Activated CD4-positive, alpha-beta T cell treated with anti-CD3 and anti-CD28 coated beads, Interleukin-2, amount 10 ng/mL, durations not matched to agents 7 days and 5 days (primary cell): ENCODE measurements at places on chromosomes 1 and 21.

GRCh38 chr1:27111626-27112573 lies 43.0 kb downstream of the SLC9A1 start:
- DNase-seq = peak; percentile 77
- H3K36me3 ChIP-seq = peaks cover 17% of the 10 kb centered on the region
- peaks cover 59% of the 10 kb centered on the region for H3K4me1 ChIP-seq
- no peaks in the 10 kb centered on the region for H3K27me3 ChIP-seq

- H3K36me3 ChIP-seq = no peaks in the 10 kb centered on the region
- H3K27ac ChIP-seq = no peak overlapping the region
- H3K27me3 ChIP-seq = no peaks in the 10 kb centered on the region
- H3K4me3 ChIP-seq = no peak overlapping the region
- DNase-seq = no peak
Measured at GRCh38 chr1:221117133-221117532, 237.9 kb downstream of the HLX start.

- H3K36me3 ChIP-seq = no peaks in the 10 kb centered on the region
- no peak overlapping the region for H3K27ac ChIP-seq
- no peaks in the 10 kb centered on the region for H3K27me3 ChIP-seq
- no peak for DNase-seq
- H3K4me3 ChIP-seq = no peak overlapping the region
Measured at GRCh38 chr1:53122961-53123413, 19.5 kb downstream of the SLC1A7 start.

GRCh38 chr21:14716761-14717396 lies 170.8 kb upstream of the SAMSN1 start:
- no peak overlapping the region for H3K4me3 ChIP-seq
- DNase-seq = no peak
- no peaks in the 10 kb centered on the region for H3K36me3 ChIP-seq
- H3K27ac ChIP-seq = no peak overlapping the region
- H3K4me1 ChIP-seq = peaks cover 2% of the 10 kb centered on the region

DNA sequence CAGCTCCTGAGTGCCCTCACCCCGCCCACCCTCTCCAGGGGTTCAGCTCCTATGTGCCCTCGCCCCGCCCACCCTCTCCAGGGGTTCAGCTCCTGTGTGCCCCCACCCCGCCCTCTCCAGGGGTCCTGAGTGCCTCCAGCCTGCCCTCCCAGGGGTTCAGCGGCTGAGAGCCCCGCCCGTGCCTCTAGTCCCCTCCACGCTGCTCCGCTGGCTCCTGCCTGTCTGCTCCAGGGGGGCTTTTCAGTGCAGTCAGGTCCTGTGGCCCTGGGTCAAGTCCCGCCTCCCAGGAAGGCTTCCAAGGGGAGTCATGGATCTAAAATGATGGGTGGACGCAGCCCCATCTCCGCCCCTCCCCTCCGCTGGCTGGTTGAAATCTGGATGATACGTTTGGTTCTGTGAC lies 33.8 kb downstream of the SLX9 start:
- H3K27ac ChIP-seq = no peak overlapping the region
- DNase-seq = no peak
- no peak overlapping the region for H3K4me3 ChIP-seq
- peaks cover 4% of the 10 kb centered on the region for H3K36me3 ChIP-seq

DNA sequence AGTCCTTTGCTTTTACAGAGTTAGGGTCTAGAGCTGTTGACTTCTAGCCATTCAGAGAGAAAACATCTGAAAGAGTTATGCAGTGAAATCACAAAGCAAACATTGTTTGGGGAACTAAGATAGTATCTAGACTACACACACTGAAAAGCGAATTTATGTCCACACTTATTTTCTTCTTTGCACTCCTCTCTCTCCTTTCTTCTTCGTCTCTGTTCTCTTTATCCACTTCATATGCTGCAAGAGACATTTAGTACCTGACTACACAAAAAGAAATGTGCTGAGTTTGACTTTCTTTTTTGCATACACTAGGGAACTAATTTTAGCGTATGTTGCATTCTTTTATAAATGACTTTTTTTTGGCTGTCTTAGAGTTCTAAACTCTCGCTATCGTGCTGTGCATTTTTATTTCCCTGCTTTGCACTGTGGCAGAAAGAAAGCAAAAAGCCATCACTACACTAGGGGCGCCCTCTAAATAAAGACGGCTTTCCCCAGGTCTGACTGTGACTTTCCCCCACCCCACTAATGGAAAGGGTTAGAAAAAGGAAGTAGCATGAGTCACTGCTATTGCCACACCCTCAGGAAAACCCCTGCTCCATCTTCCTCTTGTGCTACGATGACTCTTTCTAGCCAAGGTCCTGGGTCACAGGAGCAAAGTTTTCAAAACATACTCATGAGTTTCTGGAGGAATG lies 65.7 kb downstream of the MAP3K7CL start:
- peak overlapping the region; percentile 74 for H3K27ac ChIP-seq
- peak overlapping the region; percentile 31 for H3K4me3 ChIP-seq
- peak; percentile 59 for DNase-seq
- peaks cover 20% of the 10 kb centered on the region for H3K36me3 ChIP-seq
- peaks cover 1% of the 10 kb centered on the region for H3K27me3 ChIP-seq

DNA sequence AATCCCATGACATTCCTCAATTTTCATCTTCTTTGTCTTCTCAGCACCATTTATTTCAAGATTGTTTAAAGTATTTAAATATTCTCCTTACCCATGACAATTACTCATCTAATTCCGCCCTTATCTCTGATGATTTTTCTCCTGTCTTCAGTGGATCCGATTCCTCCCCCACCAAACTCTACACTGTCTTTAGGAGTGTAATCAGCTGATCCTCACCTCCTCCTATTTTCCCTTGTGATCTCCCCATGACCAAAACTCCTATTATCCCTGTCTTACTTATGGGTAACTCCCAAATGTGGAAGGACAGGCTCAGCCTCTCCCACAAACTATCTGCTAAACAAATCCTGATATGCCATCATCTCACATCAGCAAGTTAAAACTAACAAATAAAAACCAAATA lies 335.3 kb upstream of the RUNX1 start:
- DNase-seq = no peak
- H3K4me1 ChIP-seq = no peaks in the 10 kb centered on the region
- H3K27ac ChIP-seq = no peak overlapping the region
- H3K27me3 ChIP-seq = peaks cover 7% of the 10 kb centered on the region

GRCh38 chr1:208652296-208653160 lies 408.3 kb upstream of the PLXNA2 start:
- no peak overlapping the region for H3K4me3 ChIP-seq
- H3K36me3 ChIP-seq = no peaks in the 10 kb centered on the region

GRCh38 chr1:118160806-118161205 lies 24.2 kb downstream of the SPAG17 start:
- no peak overlapping the region for H3K27ac ChIP-seq
- DNase-seq = no peak
- H3K27me3 ChIP-seq = no peaks in the 10 kb centered on the region
- no peak overlapping the region for H3K4me3 ChIP-seq

DNA sequence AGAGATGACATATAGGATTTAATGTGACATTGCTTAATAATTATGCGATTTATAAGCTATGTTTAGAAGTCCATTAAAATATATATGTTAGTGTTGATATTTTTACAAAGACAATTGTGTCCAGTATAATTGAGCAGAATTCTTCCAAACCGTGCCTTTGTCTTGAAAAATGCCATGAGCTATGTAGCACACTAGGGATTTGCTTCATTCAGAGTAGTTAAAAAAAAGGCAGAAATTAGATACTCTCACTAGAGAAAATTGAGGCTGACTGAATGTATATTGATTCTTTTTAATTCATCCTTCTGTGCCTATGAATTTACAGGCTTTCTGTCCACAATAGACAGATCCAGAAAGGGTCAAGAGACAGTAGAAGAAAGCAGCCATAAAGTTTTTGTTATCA lies 429.0 kb downstream of the NEGR1 start:
- DNase-seq = no peak
- H3K36me3 ChIP-seq = no peaks in the 10 kb centered on the region
- H3K4me1 ChIP-seq = no peaks in the 10 kb centered on the region
- no peak overlapping the region for H3K4me3 ChIP-seq
- no peaks in the 10 kb centered on the region for H3K27me3 ChIP-seq

DNA sequence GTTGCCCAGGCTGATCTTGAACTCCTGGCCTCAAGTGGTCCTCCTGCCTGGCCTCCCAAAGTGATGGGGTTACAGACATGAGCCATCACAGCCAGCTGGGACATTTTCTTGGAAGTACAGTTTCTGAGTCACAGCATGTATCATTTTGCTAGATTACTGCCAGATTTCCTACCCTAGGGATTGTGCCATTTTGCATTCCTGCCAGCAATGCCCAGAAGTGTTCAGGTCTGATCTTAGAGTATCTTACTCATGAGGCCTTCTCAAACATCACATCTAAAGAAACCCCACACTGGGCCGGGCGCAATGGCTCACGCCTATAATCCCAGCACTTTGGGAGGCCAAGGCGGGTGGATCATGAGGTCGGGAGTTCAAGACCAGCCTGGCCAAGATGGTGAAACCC lies 10.2 kb downstream of the BMP8A start:
- H3K36me3 ChIP-seq = no peaks in the 10 kb centered on the region
- H3K4me3 ChIP-seq = no peak overlapping the region
- no peaks in the 10 kb centered on the region for H3K4me1 ChIP-seq
- no peak for DNase-seq
- peaks cover 3% of the 10 kb centered on the region for H3K27me3 ChIP-seq

DNA sequence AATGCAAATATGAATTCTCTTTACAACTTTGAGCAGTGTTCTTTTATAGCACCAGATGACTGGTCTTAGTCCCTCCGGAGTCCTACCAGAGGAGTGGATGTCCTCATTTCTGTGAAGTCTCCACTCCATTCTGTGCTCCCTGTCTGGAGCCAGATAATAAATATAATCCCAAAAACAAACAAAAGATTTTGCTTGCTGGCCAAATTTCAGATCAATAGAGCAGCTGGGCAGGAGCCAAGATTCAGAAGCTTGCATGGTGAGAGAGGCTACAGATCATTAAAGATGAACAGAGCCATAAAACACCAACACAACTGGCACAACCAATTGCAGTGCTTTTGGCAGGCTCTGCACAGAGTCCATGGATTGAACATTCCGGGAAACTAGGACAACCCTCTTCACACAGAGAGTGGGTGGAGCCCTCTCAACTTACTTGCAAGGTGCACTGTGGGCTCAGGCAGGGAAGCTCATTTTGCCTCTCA lies 231.5 kb upstream of the SNX7 start:
- H3K36me3 ChIP-seq = no peaks in the 10 kb centered on the region
- no peaks in the 10 kb centered on the region for H3K4me1 ChIP-seq
- no peak for DNase-seq
- H3K27me3 ChIP-seq = peaks cover 2% of the 10 kb centered on the region

- no peaks in the 10 kb centered on the region for H3K4me1 ChIP-seq
- H3K4me3 ChIP-seq = no peak overlapping the region
- H3K36me3 ChIP-seq = no peaks in the 10 kb centered on the region
Measured at GRCh38 chr1:56758135-56758534, 61.1 kb downstream of the FYB2 start.

GRCh38 chr1:202516434-202516877 lies 168.0 kb downstream of the PPP1R12B start:
- no peaks in the 10 kb centered on the region for H3K27me3 ChIP-seq
- H3K4me1 ChIP-seq = peaks cover 6% of the 10 kb centered on the region
- no peak overlapping the region for H3K4me3 ChIP-seq
- DNase-seq = no peak
- no peak overlapping the region for H3K27ac ChIP-seq

DNA sequence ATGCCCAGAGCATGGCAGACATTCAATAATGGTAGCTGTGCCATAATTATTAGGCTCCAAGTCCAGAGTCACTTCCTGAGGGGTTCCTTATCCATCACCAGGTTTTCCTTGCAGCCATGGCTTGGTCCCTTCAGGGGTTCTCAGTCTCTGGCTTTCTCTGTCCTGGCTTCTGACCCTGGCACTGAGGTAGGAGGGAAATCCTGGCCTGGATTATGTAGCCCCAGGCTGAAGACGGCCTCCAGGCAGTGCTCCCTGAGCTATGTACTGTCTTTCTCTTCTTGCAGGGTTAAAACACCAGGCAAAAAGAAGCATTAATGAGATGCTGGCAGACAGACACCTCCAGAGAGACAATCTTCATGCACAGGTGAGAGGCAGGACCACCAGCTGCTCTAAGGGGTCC lies 9.5 kb upstream of the PADI3 start:
- no peaks in the 10 kb centered on the region for H3K36me3 ChIP-seq
- no peak overlapping the region for H3K27ac ChIP-seq
- peak; percentile 16 for DNase-seq
- H3K4me3 ChIP-seq = no peak overlapping the region
- no peaks in the 10 kb centered on the region for H3K27me3 ChIP-seq

DNA sequence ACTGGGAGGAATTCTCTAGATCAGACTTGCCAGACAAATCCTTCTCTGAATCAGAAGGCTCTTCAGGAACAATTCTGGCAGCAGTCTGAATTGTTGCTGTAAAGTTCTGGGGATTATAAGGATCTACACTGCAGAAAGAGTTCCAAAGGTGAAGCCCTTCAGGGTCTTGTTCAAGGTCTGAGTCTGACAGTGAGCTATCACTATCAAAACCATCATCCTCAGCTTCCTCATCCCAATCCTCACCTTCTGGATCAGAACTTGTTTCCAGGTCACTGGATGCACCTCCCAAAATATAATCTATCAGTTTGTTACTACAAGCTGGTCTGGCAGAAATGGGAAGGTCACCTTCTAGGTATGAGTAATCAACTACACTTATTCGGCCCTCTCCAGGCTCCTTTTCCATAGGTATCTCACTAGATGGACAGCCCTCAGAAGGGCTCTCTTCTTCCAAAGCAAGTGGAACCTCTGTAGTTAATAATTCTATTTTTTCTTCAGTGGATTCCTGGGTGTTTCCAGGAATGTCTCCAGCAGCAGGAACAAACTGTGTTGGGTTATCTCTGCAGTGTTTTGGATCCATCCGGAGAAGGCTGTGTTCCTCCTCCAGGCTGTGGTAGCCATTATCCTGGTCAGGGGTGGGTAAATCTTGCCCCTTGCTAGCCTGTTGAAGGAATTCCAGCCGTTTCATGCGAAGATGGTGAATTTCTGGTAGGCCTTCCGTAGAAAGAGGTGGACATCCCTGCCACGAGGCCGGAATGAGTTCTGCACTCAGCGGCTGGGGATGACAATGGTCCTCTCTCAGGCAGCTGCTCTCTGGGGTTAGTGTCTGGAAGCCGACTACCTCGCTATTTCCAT lies 1.6 kb downstream of the PPP1R15B start:
- H3K4me3 ChIP-seq = peak overlapping the region; percentile 99
- H3K4me1 ChIP-seq = peaks cover 21% of the 10 kb centered on the region
- peaks cover 48% of the 10 kb centered on the region for H3K36me3 ChIP-seq
